Activated naive CD4-positive, alpha-beta T cell treated with anti-CD3 and anti-CD28 coated beads for 36 hours (primary cell): ENCODE measurements at places on chromosomes 4 and X. TPM values are rescaled to one million over a fixed set of nuclear protein-coding genes. Genes with fewer than 3 reads are reported as not detected.

DNA sequence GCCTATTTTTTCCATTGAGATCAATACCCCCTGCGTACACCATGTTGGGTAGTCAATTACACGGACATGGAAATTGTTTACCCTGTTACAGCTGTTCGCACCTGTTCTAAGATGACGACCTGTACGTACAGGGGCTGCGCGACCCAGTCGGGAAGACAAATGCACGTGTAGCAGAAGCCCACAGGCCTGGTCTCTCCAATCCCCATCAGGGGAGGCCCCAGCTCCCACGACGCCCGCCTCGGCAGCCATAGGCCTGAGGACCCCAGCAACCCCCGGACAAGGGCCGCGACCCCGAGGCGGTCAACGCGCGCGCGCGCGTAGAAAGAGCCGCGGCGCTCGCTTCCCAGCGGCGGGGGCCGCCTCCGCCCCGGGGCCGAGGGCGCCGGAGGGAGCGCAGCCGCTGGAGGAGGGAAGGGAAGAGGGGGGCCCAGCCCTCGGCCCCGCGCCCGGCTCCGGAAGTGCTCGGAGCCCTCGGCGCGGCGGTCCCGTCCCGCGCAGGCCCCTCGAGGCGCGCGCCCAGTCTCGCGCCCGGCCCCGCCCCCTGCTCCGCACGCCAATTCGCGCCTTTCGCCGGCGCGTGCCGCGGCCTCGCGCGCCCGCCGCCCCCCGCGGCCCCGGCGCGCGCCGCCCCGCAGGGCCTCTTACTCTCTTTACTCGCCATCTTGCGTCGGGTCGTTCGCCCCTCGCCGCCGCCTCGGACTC, 618 bp downstream of the RBBP7 start:
- peak overlapping the region; percentile 98 for H3K27ac ChIP-seq
- H3K27me3 ChIP-seq, result no peaks in the 10 kb centered on the region
- peaks cover 27% of the 10 kb centered on the region for H3K36me3 ChIP-seq
- DNase-seq, result peak; percentile 46
- peak overlapping the region; percentile 96 for H3K4me3 ChIP-seq

The CA5B gene
- total RNA-seq, result 9.5 TPM

The GPC3 gene
- total RNA-seq, result 0.43 TPM

The CFAP99 gene
- not detected for total RNA-seq

The H2BW2 gene
- not detected for total RNA-seq

GRCh38 chr4:15702941-15703403, at the start of gene BST1:
BST1 (plus strand) TSS chr4:15703065; CDS start chr4:15703145, 80 bp downstream.
- peaks cover 12% of the 10 kb centered on the region for H3K4me1 ChIP-seq
- no peak within 1 kb of the TSS for H3K27ac ChIP-seq
- peaks cover 15% of the 10 kb centered on the region for H3K27me3 ChIP-seq
- peak; percentile 80 for DNase-seq
- H3K36me3 ChIP-seq, result no peaks in the 10 kb centered on the region
- peak within 1 kb of the TSS; percentile 82 for H3K4me3 ChIP-seq

- H3K27me3 ChIP-seq, result no peaks in the 10 kb centered on the region
- H3K4me3 ChIP-seq, result no peak overlapping the region
- DNase-seq, result no peak
- H3K27ac ChIP-seq, result no peak overlapping the region
- peaks cover 6% of the 10 kb centered on the region for H3K4me1 ChIP-seq
Measured at GRCh38 chrX:24426340-24426913, 38.7 kb upstream of the PDK3 start.

The NALF2 gene
- 0.29 TPM for total RNA-seq

GRCh38 chr4:28373191-28373590, 1512.5 kb downstream of the STIM2 start:
- H3K27me3 ChIP-seq, result no peaks in the 10 kb centered on the region
- DNase-seq, result no peak
- no peak overlapping the region for H3K4me3 ChIP-seq
- H3K36me3 ChIP-seq, result no peaks in the 10 kb centered on the region
- H3K27ac ChIP-seq, result no peak overlapping the region

GRCh38 chr4:139153411-139154133, 23.4 kb downstream of the ELF2 start:
- no peak overlapping the region for H3K4me3 ChIP-seq
- no peak overlapping the region for H3K27ac ChIP-seq
- no peaks in the 10 kb centered on the region for H3K27me3 ChIP-seq
- H3K4me1 ChIP-seq, result peaks cover 3% of the 10 kb centered on the region

DNA sequence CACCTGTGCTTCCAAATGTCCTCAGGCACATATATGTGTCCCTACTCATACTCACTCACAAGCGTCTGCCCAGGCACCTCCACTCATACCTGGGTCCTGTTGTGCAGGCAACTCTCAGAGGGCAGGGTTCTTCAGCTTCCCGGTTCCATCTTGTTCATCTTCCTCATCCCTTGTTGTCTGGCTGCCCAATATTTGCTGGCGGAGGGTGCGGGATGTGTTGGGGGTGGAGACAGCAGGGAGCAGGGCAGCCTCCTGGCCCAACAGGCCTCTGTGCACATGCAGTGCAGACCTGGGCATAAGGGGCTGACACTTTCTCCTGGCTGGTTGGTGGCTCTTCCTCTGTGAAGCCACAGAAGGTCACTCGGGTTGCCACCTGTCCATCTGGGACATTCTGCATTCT, 32.1 kb downstream of the NBDY start:
- H3K27me3 ChIP-seq, result no peaks in the 10 kb centered on the region
- H3K4me3 ChIP-seq, result no peak overlapping the region
- peaks cover 57% of the 10 kb centered on the region for H3K4me1 ChIP-seq
